ENCODE measurements at places on chromosomes 1 and 21.

DNA sequence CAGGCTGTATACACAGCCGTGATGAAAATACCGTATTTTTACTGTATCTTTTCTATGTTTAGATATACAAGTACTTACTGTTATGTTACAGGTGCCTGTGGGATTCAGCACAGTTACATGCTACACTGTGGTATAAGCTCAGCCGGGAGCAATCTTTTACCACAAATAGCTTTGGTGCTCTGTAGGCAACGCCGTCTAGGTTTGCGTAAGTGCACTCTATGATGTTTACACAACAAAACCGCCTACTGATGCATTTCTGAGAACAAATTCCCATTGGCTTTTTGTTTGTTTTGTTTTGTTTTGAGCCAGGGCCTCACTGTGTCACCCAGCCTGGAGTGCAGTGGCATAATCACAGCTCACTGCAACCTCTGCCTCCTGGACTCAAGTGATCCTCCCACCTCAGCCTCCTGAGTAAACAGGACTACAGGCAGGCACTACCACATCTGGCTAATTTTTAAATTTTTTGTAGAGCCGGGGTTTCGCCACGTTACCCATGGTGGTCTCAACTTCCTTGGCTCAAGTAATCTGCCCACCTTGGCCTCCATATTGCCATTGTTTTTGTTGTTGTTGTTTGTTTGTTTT lies 81.0 kb downstream of the SCCPDH start:
- DNase-seq, result no peak

- no peak for DNase-seq
Measured at GRCh38 chr1:78291418-78291817, 199.4 kb upstream of the PTGFR start.

DNA sequence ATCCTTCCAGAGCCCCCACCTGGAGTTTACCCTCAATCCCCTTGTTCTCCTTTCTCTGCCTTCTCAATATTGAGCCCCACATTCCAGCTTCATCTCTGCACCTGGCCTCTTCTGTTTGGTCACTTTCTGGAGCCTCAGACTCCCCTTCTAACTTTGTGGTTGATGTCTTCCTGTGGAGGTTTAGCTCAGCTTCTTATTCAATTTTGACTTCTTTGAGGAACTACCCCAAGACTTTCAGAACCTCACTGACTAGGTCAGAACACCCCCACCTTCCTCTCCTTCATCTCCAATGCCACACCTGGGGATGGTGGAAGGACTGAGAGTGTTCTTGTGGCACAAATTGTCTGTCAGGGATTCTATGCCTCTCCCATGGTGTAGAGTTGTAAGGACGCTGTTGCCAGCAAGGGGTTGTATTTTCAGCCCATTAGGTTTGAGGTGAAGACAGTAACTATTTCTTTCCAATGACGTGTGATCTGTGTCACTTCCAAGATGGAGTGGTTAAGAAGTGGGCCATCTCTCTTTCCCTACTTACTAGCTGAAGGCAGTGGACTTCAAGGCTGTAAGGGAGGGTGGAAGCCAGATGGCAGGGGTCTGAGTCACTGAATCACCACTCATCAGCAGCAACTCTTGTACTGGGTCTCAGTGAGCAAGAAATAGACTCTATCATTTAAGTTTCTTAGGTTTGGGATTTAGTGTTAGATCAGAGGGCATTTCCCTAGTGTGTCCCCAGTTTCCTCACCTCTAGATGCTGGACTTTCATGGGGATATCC lies 80.6 kb downstream of the PAPPA2 start:
- DNase-seq, result no peak

DNA sequence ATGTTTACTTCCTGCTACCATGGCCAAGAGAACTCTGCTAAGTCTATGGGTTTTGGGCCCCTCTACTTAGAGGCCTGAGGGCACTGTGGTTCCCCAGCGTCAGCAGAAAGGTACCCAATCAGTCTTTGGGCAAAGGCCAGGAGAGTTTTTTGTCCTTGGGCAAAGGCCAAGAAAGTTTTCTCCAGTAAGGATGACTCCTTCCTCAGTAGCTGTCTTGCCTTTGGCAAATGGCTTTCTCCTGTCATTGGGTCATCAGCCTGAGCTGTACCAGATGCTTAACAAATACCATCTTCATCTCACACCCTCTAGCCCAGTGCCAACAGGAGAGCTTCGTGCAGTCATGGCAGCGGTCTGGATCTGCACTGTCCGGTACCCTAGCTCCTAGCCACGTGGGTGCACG lies 199.3 kb upstream of the TMEM51 start:
- DNase-seq, result no peak

DNA sequence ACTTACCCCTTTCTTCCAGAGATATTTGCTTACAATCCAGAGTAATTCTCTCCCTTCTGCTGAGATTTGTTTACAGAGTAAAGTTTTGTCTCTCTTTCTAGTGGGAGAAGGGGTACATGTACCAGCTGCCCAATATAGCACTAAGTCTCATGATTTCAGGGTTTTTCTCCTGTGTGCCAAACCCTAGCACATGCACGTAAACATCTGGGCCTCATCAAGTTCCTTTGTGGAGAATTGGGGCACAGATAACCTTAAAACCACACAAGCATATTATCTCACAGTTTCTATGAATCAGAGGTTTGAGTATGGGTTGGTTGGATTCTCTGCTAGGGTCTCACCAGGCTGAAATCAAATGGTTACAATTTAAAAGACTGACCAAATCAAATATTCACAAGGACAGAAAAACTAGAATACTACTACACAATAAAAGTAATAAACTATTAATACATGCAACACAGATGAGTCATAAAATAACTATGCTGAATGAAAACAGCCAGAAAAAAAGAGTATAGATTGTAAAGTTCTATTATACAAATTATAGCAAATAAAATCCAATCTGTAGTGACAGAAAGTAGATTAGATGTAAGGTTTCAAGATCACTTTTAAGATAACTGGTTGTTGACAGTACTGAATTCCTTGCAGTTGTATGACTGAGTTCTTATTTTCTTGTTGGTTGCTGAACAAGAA lies 347.4 kb upstream of the PTBP2 start:
- no peak for DNase-seq

- no peak for DNase-seq
Measured at GRCh38 chr1:93814795-93815340, 64.1 kb downstream of the DNTTIP2 start.

Measured in fibroblast of skin of left biceps (primary cell).